NCI-H2081 (cell line): ENCODE measurements at places on chromosomes 1 and 21.

GRCh38 chr1:181661569-181661968 lies 178.3 kb downstream of the CACNA1E start:
- DNase-seq = peak; percentile 12

GRCh38 chr21:34544032-34544496 lies 32.1 kb upstream of the KCNE1 start:
- DNase-seq = peak; percentile 3

GRCh38 chr1:86466986-86467385 lies 1.7 kb upstream of the CLCA1 start:
- no peak for DNase-seq

GRCh38 chr1:43293896-43294760 lies 6.7 kb upstream of the TIE1 start:
- no peak for DNase-seq

DNA sequence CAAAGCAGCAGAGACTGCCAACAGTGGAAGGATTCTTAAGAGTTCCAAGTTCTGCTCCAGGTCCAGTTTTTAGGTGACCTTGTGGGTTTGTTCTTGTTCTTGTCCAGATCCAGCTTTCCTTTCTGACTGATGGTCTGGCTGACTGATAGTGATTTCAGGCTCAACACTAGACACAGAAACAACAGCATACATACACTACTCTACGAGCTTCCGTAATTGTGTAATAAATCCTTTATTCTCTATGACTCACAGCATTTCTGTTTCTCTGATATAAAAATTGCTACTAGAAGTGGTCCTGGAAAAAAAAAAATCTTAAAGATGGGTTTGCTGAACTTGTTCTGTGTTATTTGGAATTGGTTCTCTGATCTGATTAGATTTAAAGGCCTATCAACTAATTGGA lies 62.2 kb upstream of the PTCH2 start:
- no peak for DNase-seq

DNA sequence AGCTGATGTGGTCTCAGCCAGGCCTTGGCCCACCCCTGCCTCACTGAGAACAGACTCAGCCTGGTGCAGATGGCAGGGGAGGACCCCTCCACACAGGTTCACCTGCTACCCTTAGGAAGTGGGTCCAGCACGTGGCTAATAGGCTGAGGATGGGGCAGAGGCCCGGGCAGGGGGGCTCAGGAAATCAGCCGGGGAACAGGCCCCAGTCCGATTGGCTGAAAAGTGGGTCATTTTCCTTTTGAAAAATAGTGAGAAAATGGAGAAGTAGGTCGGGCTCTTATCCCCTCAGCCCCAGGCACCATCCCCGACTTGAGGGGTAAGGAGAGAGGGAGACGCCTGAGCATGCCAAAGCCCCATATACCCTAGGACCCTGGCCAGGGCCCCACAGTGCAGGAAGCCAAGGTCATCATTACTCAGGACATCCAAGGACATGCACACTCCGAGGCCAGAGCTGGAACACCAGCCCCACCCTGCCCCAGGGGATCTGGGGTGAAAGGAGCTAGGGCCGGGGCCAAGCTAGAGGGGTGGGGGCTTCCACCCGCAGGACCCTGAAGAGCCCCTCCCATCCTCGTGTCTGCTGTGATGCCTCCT lies 11.0 kb downstream of the DLGAP3 start:
- no peak for DNase-seq

- no peak for DNase-seq
These were observed 287.0 kb downstream of the GPATCH2 start for GRCh38 chr1:217343907-217344306.
